ENCODE measurements at places on chromosomes 12 and 14.

GRCh38 chr14:56333359-56334292 is 215.4 kb downstream of the PELI2 start:
- DNase-seq: no peak

DNA sequence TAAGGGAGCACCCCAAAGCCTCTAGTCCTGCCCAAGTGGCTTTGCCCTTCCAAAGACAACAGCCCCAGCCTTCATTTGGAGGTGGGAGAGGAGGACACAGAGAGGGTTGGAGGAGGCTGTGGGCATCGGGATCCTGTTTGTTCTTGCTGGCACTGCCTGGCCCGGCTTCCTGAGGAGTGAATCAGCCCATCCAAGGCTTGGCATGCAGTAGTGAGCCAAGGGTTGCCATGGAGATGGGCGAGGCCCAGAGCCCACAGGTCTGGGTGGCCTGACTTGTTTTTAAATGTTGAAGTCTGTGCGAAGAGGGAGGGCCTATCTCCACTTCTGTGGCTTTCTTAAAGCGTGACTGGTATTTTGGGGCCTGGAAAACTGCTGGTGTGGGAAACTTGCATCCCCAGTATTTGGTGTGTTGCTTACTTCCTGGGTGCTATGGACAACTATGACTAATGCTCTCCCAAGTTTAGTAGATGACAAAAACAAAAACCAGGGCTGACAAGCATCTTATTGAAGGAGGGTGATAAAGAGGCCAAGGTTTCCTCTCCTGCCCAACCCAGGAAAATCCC is 15.8 kb downstream of the CD9 start:
- DNase-seq: no peak

DNA sequence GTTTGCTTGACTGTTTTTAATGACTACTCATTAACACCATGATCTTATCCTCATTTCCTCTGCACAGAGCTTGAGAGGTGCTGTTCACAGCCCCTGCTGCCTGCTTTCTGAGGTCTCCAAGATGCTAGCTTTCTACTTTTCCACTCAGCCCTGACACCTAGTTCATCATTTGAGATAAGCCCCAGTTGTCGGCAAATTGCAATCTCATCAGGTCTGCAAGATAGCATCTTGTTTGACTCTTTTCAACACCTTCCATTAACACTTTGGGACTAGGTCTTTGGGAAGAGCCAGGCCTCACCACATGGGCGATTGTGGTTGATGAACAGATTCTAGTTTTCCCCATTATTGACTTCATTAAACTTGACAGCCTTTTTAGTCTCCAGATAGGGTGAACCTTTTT is 904.8 kb downstream of the DIO2 start:
- no peak for DNase-seq

DNA sequence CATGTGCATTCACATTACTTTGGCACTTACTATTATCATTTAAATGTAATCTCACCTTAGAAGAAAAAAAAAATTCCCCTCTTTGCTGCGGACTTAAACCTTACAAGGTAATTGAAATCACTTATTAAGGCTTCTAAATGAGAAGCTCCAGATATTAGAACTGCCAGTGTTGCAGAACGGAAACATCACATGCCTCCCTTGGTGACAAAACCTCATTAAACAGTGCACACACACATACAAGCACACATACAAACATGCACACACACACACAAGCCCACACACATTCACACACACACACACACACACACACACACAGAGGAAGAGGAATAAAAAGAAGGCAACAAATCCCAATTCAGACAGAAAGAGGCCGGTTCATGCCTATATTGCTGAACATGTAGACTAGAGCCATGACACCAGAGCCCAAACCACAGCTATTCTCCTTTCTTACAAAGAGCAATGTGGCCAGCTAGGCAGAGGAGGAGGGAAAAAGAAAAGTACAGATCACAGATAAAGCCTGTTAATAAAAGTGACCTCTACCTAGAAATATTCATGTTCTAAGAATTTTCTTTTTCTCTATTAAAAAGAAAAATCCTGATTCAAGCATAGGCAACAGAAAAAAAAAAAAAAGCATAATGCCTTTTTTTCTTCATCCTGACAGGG is 405.2 kb upstream of the FLRT2 start:
- DNase-seq: no peak

DNA sequence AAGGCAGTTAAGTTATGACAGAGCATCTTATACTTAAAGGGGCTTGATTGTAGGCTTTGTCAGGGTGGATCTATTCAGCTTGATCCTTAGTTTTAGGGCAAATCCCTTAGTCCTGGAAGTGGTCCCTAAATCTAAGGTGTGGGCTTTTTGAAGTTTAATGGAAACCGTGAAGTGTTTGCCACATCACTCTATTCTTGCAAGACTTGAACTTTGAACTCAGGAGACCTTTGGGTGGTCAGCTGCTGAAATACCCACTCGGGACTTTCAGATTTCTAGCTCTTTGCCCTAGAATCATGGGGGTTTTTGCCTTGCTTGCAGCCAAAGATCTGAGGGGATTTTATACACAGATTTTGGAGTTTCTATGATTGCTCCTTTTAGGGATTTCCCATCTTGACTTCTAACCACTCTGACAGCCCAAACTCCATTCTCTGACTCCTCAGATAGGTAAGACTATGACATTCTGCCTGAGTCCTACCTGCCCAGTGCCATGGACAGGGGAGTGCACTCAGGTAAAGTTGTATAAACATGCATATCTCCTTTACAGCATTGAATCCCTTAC is 39.9 kb downstream of the SNAPC1 start:
- no peak for DNase-seq

- DNase-seq: peak; percentile 17
Observed at GRCh38 chr14:20247646-20248246, 8.7 kb downstream of the OR11H4 start.

DNA sequence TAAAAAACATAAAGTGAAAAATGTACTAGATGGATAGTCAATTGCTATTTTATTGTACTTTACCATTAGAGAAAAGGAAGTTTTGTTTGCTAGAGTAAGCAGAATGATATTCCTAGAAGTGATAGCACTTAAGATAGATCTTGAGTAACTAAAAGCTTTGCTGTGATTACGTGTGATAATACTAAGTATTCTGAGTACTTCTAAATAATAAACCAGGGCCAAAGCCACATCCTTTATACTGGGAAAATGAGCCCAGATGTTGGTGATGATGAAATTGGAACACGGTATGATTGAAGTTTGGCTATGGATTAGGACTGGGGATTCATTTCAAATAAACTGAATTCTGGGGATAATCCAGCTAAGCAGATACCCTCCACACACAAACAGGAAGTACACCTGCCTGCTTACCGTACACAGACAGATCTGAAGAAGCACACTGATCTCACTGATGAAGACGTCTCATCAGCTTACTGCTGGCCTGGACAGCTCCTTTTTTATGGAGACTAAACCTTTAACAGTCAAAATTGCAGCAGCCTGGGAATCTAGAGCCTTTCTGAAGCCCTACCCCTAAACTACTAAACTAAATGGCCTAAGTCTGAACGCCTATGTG is 199.8 kb downstream of the LRFN5 start:
- no peak for DNase-seq

GRCh38 chr14:101171650-101172049 is 268.1 kb upstream of the RTL1 start:
- DNase-seq: no peak

DNA sequence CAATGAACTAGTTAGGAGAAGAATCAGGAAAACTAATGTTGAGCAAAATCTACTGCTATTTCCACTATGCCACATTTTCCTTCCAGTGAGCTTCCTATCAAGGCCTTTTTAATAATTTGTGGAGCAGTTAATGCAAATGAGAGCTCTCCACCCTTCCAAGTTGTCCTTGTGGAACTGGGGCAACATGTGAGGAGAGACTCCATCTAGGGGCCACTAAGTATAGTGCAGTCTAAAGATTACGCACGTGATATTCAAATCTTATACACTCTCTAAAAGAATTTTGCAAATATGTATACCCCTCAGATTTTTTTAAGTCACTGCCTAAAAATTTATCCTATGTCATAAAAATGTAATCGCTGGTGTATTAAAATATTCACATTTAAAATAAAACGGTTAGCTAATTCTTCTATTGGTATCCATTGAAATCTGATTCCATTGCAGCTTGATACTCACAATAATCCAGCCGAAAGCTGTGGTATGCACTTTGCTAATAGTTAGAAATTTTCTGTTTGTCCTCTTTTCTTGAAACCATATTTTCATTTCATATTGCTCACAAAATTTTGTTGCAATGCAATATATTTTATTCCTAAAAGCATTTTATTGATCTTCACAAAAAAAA is 100.1 kb downstream of the PAH start:
- no peak for DNase-seq

DNA sequence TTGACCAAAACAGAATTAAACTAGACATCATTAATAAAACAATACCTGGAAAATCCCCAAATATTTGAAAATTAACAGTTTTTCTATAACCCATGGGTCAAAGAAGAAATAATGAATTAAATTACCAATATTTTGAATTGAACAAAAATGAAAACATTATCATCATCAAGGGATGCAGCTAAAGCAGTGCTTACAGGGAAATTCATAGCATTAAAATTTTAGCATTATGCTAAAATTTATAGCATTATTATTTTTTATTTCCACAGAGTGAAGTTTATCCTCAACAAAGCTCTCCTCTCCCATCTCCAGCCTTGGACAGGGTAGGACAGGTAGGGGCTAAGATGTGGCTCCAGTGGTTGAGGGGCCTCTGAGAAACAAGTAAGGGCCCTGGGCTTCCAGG is 19.3 kb upstream of the M6PR start:
- DNase-seq: no peak

DNA sequence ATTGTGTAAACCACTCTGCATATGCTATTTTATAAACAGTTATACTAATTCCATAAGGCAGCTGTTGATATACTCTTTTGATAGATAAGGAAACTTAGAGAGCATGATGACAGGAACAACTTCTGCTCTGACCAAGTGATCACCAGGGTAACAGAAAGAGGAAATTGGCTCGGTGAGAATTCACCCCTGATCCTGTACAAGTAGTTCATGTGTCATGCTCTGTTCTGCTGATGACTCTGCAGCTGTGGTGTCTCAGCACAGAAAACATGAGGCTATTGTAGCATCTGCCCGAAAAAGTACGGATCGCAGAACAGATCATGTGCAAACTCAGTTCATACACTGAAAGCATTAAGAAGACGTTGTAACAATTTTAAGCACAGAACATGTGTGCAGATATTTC is 345.0 kb downstream of the LRIG3 start:
- no peak for DNase-seq

DNA sequence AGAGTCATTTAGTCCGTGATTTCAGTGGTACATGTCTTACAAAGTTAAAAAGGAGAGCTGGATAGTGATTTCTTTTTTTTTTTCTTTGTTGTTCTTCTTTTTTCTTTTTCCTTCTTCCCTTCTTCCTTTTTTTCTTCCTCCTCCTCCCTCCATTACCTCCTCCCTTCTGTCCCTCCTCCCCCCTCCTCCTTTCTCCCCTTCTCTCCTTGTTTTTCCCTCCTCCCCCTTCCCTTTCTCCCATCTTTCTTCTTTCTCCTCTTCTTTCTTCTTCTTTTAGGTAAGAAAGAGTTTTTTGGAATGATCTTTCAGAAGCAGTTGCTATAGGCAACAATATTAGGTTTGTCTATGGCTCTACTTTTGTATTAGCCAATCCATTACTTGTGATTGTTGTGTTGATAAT is 368.6 kb downstream of the RAD51B start:
- DNase-seq: no peak

DNA sequence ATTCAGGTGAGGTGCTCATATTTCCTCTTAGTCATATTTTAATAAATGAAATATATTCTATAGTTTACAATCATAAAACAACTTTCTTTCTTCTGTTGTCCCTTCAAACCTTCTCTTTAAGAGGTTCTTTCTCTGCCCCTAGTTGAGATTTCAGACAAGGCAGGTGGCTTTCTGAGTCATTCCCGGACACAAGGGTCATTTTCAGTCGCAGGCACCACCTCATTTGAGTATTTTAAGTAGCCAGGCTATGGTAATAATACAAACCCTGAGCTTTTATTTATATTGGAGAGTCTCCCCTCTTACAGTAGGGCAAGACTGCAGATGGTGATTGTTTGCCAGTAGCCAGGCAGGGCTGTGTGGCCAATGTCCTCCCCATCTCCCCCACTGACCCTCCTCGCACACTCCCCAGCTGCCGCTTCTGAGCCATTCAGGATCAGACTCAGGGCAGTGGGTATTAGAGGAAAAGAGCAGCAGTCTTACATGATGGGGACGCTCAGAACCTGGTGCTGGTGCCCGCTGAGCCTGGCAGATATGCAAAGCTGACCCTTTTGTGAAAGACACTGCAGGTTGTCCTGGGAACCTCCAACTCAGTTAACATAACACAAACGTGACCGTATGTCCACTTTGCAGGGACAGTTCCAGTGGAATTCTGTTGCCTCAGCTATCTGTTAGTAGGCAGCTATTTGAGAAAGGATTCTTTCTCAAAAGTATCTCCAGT is 101.1 kb upstream of the BCL2L14 start:
- DNase-seq: no peak

DNA sequence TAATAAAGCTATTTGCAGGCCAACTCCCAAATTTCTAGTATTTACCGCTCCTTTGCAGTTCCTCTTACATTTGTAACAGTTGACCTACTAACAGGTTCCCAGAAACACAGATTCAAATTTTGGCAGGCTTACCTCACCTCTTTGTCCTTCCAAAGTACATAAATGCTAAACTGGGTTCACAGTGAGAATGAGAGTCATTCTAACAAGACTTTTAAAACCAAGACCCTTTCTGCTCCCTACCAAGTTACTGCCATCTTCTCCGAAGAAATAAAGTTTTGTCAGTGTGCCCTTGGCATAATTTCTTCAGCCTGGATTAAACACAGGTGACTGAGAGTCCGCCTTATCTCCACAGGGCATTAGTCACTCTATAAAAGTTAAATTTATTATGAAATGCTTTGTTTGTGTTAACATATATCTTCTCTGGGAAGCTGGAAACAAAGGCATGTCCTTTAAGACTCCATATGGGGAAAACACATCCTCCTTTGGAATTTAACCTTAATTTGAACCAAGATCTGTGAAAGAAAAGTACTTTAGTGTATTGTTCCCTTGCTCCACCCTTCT is 28.2 kb downstream of the FOXA1 start:
- DNase-seq: no peak

GRCh38 chr14:99687284-99688209 is 3.4 kb downstream of the CYP46A1 start:
- peak; percentile 6 for DNase-seq

GRCh38 chr14:49951691-49952345 is 58.9 kb downstream of the ARF6 start:
- DNase-seq: no peak
